ENCODE measurements at places on chromosomes 6 and 20. TPM values are rescaled to one million over a fixed set of nuclear protein-coding genes. Genes with fewer than 3 reads are reported as not detected.

The GRM1 gene
- 0.18 TPM for polyA plus RNA-seq

The SLC22A7 gene
- 1.2 TPM for polyA plus RNA-seq

The GTSF1L gene
- polyA plus RNA-seq, result not detected

The POU5F1 gene
- polyA plus RNA-seq, result 6.5 TPM

The FOXC1 gene
- 81.3 TPM for polyA plus RNA-seq

The FERMT1 gene
- 5.4 TPM for polyA plus RNA-seq

The TFAP2A gene
- polyA plus RNA-seq, result 33.6 TPM

Data from left kidney (tissue), 8 donors.